ENCODE measurements at places on chromosomes 11 and 22.

GRCh38 chr22:42721045-42721434 is 370 bp upstream of the A4GALT start:
- no peak for DNase-seq

DNA sequence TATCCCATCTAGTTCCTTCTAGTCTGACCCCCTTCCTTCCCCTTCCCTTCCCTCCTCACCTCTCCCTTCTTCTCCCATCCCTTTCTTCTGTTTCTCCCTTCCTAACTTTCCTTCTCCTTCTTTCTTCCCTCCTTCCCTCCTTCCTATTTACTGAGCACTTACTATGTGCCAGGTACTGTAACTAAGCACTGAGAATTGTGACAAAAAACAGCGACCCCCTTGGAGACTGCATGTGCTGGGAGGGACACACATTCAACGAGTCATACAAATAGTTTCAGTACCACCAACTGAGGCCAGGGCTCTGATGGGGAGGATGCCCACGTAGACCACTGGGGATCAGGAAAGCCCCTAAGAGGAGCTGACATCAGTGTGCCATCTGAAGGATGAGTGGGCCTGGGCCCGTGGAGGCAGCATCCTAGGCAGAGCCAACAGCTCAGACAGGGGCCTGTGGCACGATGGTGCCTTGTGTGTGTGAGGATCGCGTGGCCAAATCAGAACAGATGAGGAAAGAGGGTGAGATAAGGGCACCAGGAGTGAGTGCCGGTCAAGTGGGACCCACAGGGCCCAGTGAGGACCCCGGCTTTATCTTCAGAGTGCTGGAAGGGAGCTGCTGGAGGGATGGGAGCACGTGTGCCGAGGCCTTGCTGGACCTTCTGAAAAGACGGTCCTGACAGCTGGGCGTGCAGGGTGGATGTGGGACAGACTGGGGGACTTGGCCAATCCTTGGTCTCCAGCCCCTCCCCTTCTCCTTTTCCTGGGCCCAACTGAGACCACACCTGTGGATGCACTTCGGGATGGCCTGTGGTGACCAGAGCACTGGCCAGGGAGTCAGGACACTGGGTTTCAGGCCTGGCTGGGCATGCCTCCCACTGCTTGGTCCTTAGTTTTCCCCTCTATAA is 38.4 kb upstream of the CRYBB3 start:
- DNase-seq: no peak

DNA sequence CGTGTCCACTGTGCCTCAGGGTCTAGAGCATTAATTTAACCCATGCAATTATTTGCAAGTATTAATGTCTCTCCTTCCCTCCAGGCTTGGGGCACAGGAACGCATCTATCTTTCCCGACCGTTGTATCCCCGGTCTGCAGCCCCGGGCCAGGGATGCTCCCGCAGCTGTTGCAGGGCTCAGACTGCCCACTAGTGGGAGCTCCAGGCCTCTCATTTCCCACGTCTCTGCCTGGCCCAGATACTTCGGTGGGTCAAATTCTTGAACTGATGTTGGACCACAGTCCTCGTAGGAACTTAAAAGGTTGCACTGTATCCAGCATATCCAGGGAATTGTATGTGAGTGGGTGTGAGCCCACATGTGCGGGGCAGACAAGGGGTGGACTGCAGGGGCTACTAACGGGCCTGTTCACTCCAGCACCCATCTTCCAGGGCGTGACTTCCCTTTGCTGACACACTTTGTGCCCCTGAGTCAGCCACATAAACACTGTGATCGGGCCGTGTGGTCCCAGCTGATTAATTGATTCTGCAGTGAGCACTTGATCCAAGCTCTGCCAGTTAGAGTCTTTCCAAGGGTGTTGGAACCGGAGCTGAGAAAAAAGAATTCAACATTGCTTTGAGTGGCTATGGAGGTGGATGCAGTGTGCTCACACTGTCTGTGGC is 451.3 kb downstream of the TBC1D22A start:
- peak; percentile 61 for DNase-seq

DNA sequence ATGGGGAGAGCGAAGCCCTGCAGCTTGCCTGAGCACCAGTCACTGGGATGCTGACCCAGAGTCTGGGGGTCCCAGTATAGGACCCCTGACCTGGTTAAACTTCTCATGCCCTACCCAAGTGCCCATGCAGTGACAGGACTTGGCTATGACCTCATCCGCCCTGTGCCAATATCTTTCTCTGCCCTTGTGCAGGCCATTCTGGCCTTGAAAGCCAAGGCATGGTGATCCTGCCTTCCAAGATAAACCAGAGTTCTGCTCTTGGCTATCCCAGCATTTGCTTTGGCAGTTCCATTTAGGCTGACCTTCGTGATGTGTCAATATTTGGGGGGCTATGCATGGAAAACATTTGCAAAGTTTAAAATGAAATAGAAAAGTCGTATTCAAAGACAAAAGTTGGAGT is 240.8 kb upstream of the MPPED2 start:
- DNase-seq: no peak

DNA sequence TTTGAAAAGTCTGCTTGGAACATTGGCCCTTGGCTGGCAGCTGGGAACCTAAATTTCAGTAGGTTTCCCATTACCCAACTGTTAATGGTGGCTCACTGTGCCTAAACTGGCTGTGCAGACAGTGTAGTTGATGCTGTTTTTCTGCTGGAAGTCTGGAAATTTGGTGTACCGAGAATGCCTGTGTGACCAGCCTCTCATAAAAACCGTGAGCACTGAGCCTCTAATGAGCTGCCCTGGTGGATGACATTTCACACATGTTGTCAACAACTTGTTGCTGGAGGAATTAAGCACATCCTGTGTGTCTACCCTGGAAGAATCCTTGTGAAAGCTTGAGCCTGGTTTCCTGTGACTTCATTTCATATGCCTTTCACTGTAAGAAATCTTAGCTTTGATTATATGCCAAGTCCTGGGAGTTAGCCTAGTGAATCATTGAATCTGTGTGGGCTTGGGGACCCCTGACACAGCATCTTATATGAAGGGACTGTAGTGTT is 131.1 kb downstream of the LDLRAD3 start:
- DNase-seq: peak; percentile 5

DNA sequence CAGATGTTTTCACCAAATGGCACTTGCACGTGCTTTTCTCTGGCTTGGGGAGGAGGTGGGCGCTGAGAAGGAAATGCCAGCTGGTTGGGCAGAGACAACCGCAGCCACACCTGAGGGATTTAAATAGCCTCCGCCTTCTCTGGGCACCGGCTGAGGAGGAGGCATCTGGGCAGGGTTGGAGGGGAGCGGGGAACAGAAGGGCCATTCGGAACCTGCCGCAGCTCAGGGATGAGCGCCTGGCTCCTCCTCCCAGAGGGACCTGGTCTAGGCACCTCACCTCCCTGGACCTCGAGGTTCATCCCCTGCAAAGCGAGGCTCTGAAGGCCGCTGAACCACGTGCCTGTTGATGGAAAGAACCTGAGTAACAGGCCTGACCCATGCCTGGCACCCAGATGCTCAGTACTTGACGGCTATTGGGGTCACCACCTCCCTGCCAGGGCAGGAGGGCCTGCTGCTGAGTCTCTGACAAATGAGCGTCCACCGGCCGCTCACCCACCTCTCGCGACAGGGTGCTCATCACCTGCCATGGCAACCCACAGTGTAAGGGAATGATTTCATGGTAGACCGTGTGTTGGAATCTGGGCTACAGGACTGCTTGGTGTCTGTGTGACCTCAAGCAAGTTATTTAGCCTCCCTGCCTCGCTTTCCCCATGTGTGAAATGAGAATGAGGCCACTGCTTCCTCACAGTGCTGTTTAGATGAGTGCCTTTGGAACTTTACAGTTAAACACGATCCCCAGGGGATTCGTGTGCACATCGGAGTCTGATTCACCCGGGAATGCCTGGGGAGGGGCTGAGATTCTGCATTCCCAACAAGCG is 2.0 kb upstream of the KDELR3 start:
- no peak for DNase-seq

DNA sequence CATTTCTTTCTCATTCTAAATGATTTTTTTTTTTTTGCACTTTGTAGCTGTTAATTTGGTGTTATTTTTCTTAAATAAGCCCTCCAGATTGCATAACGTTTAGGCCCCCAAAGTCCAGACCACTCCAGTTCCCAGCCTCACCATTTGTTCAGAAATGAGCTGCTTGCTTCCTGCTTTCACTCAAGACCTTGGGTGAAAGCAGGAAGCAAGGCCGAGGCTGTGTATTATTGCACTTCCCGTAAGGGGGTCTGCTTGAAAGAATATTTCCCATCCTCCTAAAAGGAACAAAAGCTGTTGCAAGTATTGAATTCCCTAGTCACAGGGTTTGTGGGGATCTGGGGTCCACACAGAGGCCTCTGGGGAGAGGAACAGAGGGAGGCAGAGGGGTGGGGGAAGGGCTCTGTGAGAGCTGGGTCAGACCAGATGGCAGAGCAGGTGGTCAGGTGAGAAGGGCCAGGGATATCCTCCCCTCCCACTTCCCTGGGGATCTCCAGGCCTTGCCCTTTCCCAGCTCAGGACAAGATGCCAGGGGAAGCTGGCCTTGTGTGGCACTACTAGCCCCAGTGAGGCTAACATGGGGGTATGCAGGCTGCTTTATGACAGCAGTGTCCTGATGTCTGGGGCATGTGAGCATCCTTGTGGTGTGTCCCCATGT is 51.6 kb upstream of the MYEOV start:
- DNase-seq: no peak

DNA sequence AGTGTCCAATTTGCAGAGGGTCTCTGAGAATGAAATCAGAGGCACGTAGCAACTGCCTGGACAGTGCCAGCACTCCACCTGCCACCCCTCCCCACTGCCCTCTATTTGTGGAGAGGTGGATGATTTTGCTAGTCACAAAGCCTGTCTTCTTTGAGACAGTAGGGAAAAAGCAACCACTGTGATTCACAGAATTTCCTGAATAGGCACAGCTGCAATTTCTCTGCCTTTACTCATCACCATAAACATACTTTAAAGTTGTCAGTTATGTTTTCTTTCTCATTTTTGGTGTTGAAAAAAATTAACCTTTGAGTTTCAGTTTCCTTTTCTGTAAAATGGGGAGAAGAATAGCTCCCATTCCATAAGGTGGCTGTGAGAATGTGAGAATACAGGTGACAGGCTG is 134.3 kb downstream of the TEAD1 start:
- DNase-seq: peak; percentile 62

GRCh38 chr11:82807646-82808045 is 74.0 kb upstream of the FAM181B start:
- no peak for DNase-seq
